ENCODE measurements at places on chromosomes 5 and 9.

GRCh38 chr9:125343518-125344275 is 82.1 kb downstream of the GAPVD1 start:
- DNase-seq = no peak

GRCh38 chr5:18576586-18576985 is 942.3 kb downstream of the TAF11L14 start:
- no peak for DNase-seq

GRCh38 chr9:114507726-114508125 is 2.5 kb upstream of the WHRN start:
- DNase-seq = no peak

GRCh38 chr9:118761016-118761790 is 608.0 kb downstream of the BRINP1 start:
- DNase-seq = no peak

GRCh38 chr5:78360924-78361630 is 660 bp downstream of the SCAMP1 start:
- DNase-seq = no peak

GRCh38 chr5:78677777-78678668 is 29.5 kb upstream of the LHFPL2 start:
- no peak for DNase-seq

DNA sequence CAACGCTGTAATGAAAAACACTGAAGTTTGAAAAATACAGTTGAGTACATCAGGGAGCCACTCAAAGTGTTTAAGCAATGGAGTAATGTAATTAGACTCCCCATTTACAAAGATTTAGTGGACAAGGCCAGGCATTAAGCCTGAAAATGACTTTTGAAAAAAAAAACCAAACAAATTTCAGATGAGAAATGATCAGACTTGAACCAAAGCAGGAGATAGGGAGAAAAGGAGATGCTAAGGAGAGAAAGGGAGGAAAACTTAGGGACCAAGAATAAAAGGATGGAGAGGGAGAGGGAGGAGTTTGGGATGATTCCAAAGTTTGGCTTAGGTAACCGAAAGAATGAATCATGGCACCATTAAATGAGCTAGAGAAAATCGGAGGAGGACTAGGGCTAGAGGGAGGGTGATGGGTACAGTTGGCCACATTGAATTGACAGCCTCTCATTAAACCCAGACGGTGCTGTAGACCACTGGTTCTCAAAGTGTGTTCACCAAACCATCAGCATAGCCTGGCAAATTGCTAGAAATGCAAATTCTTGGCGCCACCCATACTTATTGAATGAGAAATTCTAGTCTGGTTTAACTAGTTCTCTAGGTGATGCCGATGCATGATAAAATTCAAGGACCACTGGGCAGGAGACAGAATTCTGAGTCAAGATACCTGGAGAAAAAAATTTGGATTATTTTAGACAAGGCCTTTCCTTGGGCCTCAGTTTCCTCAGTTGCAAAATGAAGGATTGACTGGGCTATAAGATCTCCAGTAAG is 6.2 kb upstream of the CPEB4 start:
- no peak for DNase-seq
